Karpas-422 (cell line): ENCODE measurements at places on chromosomes 4 and X. TPM values are rescaled to one million over a fixed set of nuclear protein-coding genes. Genes with fewer than 3 reads are reported as not detected.

GRCh38 chrX:84218726-84219125 lies 30.7 kb upstream of the RPS6KA6 start:
- DNase-seq = no peak

GRCh38 chr4:108493596-108493931 lies 126.8 kb upstream of the RPL34 start:
- DNase-seq = no peak

DNA sequence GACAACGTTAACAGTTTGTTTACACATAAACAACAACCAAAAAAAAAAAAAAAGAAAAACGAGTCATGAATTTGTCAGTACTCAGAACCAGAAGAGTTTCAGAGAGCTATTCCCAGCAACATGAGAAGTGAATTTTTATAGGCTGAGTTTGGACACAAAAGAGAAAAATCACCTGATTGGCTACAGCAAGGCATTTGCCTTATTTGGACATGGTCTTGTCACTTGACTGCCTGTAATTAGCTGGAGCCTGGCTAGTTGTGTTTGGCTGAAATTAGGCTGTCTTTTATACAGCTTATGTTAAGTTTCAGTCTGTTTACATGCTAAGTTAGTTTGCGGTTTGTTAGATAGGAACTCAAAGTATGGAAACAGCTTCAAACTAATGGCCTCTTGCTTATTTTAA lies 880 bp upstream of the TEX13A start:
- no peak for DNase-seq

- no peak for DNase-seq
Observed at GRCh38 chrX:32280489-32280888, 930.9 kb downstream of the DMD start.

DNA sequence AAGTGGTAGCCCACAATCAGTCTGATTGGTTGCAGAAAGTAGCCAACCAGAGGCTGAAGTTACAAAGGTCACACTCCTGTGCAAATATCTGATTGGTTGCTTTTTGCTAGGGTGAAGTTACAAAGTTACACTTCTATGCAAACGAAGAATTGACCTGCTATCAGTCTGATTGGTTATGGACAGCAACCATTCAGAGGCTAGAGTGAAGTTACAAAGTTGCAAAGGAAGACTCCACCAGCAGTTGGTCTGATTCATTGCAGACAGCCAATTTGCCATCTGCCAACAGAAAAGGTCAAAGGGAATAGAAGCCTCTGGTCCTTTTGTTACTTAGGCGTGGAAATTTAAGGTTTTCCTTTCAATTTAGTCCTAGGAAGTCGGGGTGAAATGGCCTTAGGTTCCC lies 377.7 kb downstream of the PRDM5 start:
- no peak for DNase-seq

DNA sequence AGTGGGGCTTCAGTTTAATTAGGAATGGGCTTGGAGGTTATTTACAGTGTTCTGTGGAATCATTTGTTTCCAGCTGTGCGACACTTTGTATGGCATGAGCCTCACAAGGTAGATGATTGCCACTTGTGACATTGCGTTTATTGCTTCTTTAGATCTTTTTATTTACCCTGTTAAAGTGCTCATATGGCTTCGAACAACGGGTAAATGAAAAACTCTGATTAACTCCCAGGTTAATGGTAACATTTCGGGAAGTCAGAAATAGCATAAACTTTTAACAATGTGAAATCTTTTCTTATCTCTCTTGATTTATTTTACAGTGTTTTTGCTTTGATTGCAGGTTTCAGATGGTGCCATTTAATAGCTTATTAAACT lies 494.3 kb downstream of the IDS start:
- no peak for DNase-seq

DNA sequence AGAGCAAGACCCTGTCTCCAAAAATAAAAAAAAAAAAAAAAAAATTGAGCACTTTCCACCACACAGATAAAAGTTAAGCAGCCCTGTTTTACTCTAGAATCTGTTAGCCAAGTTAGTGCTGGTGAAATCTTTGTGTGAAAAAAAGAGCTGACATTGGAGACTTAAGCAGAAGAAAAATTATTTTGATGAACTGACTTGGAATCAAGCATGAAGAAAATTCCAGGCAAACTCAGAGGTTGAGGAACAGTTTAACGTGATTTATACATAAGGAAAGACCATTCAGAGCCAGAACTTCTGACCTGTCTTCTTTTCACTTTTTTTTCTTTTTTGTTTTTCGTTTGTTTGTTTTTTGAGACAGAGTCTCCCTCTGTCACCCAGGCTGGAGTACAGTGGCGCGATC lies 79.6 kb upstream of the RBPJ start:
- no peak for DNase-seq

- no peak for DNase-seq
Observed at GRCh38 chr4:40530961-40531635, 98.6 kb downstream of the RBM47 start.

- DNase-seq = no peak
Observed at GRCh38 chrX:1242891-1243402, 25.7 kb upstream of the CSF2RA start.

DNA sequence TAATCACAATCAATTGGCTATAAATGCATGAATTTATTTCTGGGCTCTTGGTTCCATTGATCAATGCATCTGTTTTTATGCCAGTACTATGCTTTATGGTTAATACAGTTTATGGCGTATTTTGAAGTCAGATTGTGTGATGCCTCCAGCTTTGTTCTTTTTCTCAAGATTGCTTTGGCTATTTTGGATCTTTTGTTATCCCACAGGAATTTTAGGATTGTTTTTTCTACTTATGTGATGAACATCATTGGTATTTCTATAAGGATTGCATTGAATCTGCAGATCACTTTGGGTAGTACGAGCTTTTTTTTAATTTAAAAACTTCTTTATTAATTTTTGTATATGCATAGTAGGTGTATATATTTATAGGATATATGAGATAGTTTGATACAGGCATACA lies 338.7 kb upstream of the IGFBP7 start:
- DNase-seq = no peak

DNA sequence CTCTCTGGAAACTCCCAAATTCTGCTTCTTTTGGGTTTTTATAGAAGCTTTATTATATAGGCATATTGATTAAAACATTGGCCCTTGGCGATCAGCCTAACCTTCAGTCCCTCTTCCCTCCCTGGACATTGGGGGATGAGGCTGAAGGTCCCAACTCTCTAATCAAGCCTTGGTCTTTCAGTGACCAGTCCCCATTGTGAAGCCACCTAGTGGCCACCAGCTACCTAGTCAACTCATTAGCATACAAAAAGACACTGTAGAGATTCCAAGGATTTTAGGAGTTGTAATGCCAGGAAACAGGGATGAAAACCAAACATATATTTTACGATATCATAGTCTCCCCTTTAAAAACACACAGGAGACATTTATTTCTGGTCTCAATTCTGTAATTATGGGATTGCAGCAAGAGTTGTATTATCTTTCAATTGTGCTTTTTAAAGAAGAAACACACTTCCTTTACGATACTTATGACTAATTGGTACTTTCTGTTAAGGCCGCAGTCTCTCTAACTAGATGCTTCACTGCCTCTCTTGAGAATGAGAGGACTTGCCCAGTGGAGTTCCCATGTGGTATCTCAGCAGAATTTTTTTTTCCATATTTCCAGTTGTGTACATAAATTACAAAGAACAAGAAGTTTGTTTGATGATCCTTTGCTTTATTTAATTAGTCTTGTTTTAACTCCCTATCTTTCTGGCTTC lies 58.2 kb downstream of the WDR17 start:
- no peak for DNase-seq

DNA sequence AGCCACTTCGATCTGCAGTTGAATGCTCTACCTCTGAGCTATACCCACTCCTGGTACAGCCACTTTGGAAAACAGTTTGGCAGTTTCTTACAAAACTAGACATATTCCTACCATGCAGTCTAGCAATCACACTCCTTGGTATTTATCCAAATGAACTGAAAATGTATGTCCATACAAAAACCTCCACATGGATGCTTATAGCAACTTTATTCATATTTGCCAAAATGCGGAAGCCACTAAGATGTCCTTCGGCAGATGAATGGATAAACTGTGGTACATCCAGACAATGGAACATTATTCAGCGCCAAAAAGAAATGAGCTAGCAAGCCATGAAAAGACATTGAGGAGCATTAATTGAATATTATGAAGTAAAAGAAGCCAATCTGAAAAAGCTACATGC lies 45.3 kb downstream of the PCYT1B start:
- no peak for DNase-seq

DNA sequence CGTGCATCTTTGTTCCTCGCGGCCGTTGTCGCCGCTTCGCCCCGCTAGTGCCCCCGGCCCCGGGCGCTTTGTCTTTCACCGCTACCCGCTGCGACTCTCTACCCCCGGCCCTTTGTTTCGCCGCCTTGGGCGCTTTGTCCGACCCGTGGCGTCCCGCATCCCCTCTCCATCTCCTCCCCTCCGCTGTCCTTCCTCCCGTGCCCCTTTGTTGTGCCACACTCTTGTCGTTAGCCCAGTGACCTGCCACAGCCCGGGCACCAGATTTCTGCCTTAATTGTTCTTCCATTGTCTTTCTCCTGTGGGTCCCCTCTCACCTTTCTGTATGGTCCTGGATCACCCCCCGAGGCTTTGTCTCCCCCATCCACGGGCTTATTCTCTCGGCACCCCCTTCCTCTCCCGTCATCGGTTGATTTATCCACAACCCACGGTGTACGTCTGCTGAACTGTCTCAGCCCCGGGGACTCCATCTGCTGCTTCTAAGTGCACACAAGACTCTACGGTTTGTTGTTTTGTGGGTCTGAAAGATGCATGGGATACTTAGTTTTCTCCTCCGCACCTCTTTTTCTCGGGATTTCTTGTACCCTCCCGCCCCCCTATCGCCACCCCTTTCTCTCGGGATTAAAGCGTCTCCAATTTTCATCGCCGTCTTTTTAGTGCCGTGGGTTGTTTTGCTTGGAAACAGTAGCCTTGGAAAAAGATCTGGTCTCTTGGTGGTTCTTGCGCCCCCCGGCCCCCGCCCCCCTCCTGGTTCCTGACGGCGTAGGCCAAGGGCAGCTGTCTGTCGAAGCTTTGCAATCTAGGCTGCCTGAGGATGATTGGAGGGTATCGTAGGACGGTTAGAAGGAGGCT lies 783 bp downstream of the RBPJ start:
- DNase-seq = peak; percentile 65

GRCh38 chr4:96675896-96676295 lies 836.0 kb downstream of the PDHA2 start:
- DNase-seq = no peak

DNA sequence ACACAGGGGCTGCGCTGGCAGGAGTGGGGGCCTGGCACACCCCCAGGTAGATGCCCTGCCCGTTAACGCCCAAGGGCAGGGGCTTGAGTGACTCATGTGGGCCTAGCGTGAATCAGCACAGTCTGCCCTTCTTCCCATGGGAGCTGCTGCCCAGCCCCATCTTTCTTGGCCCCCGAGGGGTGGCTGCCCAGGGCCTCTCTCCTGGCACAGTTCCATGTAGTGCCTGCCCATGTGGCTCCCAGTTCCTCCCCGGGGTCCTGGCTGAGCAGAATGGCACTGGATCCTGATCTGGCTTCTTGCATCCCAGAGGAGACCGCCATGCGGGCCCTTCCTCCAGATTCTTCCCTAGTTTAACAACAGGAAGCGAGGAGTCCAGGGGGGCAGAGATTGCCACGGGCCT lies 2.1 kb upstream of the AVPR2 start:
- no peak for DNase-seq

DNA sequence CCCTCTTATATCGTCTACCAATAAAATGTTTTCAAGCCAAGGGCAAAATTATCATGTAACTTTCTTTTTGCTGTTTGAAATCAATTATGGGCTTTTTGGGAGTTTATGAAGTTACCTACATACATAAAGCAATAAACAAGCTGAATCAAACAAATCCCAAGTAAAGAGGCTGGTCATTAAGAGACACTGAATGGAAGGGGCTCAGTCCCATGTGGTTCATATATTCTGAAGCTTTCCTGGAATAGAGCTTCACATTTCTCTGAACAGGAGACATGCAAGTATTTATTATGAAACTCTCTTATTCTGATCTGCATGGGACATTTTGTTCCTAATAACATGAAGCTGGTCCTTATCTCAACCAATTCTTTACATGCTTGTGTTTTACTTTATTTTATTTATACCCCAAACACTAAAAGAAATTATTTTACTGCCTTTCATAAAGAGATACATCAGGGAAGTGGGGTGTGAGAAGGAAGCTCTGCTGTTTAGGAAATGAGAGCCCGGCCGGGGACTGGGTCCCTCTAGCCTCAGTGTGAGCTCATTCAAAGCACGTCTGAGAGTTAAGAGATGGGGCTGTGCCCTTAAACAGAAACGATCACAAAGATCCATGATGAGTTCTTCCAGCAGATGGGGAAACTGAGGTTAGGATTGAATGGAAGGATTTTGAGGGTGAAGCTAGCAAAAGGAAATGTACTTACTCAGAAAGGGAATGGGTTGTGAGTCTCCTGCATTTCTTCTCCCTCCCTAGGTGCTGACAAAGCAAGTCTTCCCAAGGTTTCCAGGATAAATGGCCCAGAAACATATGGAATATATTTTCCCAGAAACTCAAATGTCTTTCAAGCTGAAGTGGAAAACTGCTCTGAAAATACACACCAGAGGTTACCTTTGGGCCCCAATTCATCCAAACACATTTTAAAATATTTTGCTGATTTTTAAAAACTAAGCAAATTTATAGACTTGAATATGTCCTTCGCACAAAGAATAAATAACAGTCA lies 93.1 kb upstream of the LNX1 start:
- DNase-seq = no peak

GRCh38 chr4:5662555-5662954 lies 45.8 kb downstream of the EVC2 start:
- DNase-seq = no peak

Gene REPS2
- 0.14 and 1.1 TPM in 2 replicates for total RNA-seq

Gene EMCN
- total RNA-seq = not detected in 2 replicates

Gene MTMR1
- total RNA-seq = 23.0 and 33.2 TPM in 2 replicates

Gene MFAP3L
- total RNA-seq = not detected in 2 replicates

Gene XAGE1A
- not detected in 2 replicates for total RNA-seq

Gene SASH3
- total RNA-seq = 63.0 and 103 TPM in 2 replicates
